CD4-positive, alpha-beta T cell treated with Interleukin-2 at 100 ng/mL for 4 hours (primary cell): ENCODE measurements at places on chromosomes 4 and X.

DNA sequence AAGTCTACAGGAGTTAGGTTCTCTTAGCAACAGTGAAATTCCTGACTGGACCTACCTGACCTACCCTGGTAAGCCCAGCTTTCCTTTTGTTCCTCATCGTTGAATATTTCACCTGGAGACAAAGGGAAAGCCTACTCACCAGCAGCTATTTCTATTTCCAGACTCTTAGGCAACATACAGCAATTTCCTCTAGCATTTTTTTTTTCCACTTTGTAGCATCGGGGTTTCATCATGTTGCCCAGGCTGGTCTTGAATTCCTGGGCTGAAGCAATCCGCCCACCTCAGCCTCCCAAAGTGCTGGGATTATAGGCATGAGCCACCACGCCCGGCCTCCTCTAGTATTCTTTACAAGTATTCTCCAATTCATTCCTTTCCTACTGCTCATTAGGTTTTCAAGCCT lies 6.8 kb upstream of the S100G start:
- no peak for DNase-seq

- no peak for DNase-seq
Measured at GRCh38 chr4:76293772-76294171, 12.8 kb upstream of the STBD1 start.

DNA sequence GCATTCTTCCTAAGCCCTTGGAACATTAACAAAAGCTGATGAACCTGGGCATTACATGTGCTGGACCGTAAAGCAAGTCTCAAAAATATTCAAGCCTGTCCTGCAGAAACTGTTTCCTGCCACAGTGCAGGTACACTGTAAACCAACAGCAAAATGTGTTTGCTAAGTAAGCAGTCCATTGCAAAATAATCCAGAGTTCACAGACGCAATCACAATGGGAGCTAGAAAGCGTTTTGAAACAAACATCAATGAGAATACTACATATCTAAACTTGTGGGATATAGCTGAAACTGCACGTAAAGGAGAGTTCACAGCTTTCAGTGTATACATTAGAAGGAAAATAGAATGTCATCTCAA lies 61.6 kb downstream of the RGS12 start:
- DNase-seq: no peak

GRCh38 chr4:30495251-30495650 lies 224.9 kb upstream of the PCDH7 start:
- no peak for DNase-seq

DNA sequence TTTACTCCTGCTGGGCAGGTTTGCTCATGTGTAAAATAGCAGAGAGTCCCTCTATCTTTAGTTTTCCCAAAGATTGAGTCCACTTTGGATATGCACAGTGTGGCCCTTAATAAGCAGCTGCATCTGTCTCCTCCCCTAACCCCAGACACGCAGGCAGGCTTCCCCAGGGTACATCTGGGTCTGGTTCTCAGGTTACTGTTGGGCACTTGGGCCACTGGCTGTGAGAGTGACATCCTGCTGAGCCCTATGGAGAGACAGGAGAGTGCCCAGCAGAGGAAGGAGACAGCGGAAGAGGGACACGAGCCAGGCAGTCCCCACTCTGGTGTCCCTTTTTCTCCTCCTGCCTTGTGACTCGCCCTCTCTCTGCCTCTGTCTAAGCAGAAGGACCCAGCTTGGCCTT lies 16.0 kb downstream of the XK start:
- no peak for DNase-seq

DNA sequence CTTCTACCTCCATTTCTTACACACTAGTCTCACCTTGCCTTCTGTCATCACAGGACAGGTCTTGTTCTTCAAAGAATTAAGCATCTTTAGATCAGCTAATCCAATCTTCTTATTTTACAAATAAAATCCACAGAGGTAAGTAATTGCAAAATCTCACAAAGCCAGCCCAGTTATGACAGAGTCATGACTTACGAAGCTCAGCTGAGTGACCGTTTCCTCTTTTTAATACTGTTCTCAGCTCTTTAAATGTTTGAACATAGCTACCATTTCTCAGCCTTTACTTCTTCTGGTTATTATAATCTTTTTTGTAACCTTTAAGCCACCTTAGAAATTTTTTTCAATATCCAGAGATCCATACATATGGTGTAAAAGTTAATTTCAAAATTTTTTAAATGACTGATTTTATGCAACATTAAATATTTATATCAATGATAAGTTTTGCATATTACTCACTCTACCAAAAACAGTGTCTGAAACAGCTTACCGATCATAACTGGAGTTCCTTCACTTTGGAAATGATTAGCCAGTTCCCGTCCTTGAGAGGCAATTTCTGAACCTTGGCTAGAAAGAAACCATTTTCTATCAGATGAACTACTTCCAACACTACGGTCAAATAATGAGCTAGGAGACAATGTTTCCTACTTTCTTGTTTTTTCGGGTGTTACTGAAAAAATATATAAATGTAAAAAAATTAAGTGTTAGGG lies 8.8 kb downstream of the ANKRD37 start:
- DNase-seq: no peak

GRCh38 chr4:165506849-165507248 lies 128.0 kb downstream of the CPE start:
- DNase-seq: no peak

DNA sequence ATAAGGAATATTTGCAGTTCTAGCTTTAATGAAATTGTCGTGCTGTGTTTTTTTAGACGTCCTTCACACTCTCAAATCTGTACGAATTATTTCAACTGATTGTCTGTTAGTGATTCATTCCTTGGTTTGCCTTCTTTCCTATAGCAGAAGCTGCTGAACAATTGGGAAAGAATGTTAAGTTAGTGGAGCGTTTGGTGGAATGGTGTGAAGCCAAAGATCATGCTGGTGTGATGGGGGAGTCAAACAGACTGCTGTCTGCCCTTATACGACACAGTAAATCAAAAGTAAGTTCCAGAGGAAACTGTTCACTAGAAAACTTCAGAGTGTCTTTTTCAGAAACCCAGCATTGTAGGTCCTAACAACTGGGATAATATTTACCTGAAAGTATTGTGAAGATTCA lies 159.9 kb downstream of the RAP1GDS1 start:
- no peak for DNase-seq

DNA sequence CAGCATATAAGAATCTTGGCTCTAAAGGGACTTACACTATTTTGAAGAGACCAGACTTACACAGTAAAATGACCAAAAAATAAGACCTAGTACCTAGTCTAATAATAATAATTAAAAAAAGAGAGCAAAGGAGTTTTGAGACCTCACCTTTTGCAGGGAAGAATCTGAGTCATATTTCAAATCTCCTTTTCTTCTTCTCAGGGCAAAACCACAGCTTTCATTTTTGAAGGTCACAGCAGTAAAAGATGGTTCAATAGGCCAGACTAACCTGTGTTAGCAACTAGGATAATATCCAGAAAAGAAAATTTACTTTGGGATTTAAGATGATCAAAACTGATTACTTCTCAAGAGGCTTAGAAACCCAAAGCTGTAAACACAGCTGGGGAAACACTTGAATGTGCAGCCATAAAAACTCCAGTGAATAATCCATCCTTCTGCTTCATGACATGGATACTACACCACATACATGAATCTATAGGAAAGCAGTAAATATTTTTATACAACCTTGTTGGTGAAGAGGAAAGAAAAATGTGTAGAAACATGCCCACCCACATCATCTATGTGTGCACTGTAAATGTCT lies 25.9 kb upstream of the LNX1 start:
- DNase-seq: no peak

DNA sequence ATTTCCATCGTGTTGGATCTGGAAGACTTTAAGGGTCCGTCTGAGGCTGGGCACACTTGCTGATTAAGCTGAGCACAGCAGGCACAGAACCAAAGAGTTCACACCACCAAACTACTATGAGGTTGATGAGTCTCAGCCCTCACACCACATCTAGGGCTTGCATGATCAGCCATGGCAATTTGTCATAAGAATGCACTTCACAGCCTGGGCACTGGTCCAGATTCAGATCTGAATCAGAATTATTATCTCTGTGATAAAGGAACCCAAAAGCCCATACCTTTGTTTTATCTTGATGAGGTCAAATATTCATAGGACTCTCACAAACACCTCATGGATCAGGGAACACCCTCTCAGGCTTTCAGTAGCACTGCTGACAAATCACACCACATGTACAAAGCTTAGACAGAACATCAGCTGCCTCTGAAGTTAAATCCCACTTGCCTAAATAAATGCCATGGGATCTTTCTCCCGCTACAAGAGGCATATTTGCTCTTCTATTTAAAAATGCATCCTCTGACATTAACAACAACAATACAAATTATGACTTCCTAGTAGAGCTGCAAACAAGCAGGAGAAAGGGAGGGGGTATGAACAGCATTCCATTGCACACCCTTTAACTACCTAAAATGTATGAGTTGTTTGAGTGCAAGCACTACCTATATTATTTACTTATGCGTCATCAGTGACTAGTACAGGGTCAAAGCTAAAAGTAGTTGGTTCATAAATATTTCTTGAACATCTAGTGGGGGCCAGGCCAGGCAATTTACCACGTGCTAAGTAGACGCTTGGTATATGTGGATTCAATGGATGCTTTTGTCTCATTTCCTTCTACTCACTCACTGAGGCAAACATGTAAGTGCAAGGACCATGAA lies 186.3 kb upstream of the FGF13 start:
- no peak for DNase-seq

GRCh38 chrX:9278475-9279233 lies 186.2 kb upstream of the TBL1X start:
- no peak for DNase-seq

- no peak for DNase-seq
Measured at GRCh38 chr4:151484396-151485102, 75.6 kb downstream of the FHIP1A start.

DNA sequence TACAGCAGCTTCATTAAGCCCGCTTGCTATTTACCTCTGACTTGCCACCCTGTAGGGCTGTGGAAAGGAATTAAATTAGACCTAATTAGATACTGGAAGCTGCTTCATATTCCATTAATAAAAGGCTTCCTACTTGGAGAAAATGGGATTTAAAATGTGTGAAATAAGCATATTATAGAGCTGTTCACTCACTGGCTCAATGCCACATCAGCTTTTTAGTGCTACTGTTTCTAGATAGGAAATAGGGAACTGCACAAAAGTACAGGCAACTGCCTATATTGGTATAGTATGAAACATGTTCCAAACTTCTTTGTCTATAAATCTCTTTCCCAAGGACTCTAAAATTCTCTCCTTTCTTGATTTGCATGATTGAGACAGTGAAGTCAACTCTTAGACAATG lies 407.9 kb upstream of the AADAT start:
- DNase-seq: no peak

- no peak for DNase-seq
Measured at GRCh38 chr4:181685911-181686310, 557.3 kb upstream of the TENM3 start.

GRCh38 chrX:45614853-45615252 lies 414.2 kb upstream of the DIPK2B start:
- no peak for DNase-seq

- no peak for DNase-seq
Measured at GRCh38 chr4:88573995-88574394, 18.3 kb upstream of the HERC3 start.

DNA sequence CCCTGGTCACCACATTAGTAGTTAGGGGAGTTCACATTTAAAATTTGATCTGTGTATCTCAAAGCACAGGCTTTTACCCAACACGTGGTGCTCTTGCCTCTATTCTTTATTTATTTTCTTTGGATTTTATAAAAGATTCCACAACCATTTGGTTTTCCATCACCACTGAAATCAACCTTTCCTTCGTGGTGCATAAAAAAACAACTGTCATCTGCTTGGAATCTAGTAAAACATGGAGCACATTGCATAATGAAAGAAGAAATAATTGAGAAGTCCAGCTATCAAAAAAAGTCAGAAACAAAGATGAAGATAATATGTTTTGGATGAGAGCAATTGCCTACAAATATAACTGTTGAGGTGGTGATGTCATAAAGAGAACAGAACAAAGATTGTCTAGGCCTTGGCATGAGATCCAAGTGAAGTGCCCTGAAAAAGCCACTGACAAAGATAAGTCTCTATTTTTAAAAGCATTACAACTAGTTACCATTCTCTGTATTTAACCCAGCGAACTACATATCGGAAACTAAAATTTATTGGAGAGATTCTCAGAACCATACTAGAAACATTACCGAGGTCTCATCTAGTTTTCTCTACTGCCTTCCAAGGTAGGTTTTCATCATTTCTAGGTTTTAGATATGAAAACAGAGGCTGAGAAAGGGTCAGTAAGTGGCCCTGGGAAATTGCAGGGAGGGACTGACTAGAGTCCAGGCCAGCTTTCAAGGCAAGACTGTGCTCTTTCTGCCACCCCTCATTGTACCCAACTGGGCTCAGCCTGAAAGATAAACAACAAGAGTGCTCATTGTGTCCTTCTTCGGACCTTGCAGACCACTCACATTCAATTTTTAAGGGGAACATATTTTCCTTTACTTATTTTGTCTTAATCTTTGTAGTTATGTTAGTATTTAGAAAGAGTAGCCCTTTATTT lies 127.3 kb downstream of the MAD2L1 start:
- no peak for DNase-seq

DNA sequence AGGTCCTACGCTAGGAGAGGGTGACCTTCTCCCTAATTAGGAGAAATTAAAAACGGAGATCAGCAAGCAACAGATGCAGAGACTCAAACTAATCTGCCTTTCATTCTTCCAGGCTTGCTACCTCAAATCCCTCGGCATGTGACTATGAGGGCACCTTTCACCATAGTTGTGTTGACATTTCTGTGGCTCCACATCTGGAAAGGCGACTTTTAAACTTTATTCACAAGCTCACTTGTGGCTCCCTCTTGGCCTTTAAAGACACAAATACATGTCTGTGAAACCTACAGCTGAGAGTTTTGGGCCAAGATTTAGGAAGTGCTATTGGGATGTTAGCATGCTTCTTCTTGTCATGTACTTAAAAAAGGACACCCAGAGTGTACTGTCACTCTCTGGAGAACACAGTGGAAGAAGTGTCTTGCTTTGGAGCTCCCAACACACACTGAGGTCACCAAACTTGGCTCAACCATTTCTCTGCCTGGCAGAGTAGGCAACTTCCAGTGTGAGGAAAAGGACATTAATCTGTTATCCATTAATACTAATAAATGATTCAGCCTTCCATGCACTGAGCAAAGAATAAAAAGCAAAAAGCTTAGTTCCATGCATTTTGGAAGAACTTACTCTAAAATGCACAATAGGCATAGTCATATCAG lies 60.1 kb downstream of the LDB2 start:
- DNase-seq: no peak

DNA sequence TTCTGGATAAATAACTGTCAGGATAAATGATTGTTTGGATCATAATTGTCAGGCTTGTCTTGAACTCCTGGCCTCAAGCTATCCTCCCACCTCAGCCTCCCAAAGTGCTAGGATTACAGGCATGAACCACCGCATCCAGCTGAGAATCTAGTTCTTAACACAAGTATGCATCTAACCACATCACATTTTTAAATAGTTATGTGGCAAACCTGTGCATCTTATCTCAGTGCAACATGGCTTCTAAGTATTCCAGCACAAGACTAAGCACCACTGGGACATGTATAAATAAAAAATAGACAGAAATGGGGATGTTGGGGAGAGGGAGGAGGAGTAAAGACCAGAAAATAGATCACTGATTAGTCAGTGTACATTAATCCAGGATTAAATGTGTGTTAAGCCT lies 74.7 kb upstream of the TBL1X start:
- DNase-seq: no peak
